Kidney (tissue), 22 donors: ENCODE measurements at places on chromosomes 7 and 10. TPM values are rescaled to one million over a fixed set of nuclear protein-coding genes. Genes with fewer than 3 reads are reported as not detected.

HOXA6 gene
- total RNA-seq = 22.0 TPM

GGCT gene
- total RNA-seq = 23.8 TPM

ZNF727 gene
- 5.3 TPM for total RNA-seq

POLR2J2 gene
- total RNA-seq = 10.5 TPM

GRCh38 chr10:30873411-30873810 lies 158.3 kb downstream of the ZNF438 start:
- DNase-seq = no peak
- H3K27me3 ChIP-seq = no peaks in the 10 kb centered on the region

DNA sequence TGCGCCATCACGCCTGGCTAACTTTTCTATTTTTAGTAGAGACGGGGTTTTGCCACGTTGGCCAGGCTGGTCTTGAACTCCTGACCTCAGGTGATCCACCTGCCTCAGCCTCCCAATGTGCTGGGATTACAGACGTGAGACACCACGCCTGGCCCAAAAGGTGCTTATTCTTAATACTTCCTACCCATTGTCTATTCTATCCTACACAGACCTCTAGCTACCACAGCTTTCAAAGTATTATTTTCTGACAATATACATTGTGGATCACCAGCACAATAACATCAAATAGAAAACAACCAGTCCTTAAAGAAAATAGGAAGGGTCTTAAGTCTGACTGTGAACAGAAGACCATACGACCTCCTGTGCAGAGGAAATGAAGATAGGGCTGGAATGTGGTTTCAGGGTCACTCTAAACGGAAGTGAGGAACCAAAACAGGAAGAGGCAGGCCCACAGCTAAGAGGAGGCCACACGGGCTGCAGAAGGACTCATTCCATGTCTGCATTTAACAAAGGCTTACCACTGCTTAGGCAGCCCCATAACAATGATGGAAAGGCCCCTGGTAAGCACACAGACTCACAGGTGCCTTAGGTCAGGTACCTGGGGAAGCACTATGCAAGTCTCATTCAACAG lies 115.2 kb downstream of the ZFAND4 start:
- H3K27ac ChIP-seq = no peak overlapping the region
- H3K4me1 ChIP-seq = no peaks in the 10 kb centered on the region
- no peak for DNase-seq
- H3K4me3 ChIP-seq = no peak overlapping the region

DNA sequence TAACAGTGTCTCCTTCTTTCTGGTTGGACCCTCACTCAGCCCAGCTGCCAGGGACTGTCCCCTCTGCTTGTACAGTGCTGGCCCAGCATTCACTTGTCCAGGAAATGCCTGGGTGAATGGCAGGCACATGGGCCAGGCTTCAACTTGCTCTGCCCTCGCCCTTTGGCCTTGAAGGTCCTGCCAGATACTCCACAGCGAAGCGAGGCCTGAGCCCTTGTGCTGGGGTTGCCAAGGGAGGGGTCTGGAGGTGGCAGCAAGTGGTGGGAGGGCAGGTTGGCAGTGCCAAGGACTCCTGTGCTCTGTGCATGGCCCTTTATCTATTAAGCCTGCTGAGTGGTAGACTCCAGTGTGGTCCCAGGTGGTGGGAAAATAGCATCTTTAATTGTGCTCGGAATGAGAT lies 75.7 kb downstream of the CDH23 start:
- no peaks in the 10 kb centered on the region for H3K36me3 ChIP-seq

VIPR2 gene
- total RNA-seq = 0.91 TPM

ASZ1 gene
- total RNA-seq = not detected

GRCh38 chr7:120462991-120463390 lies 190.0 kb downstream of the KCND2 start:
- H3K27me3 ChIP-seq = no peaks in the 10 kb centered on the region
- no peaks in the 10 kb centered on the region for H3K36me3 ChIP-seq
- H3K27ac ChIP-seq = no peak overlapping the region
- no peak for DNase-seq
- no peaks in the 10 kb centered on the region for H3K4me1 ChIP-seq
- H3K4me3 ChIP-seq = no peak overlapping the region

DNA sequence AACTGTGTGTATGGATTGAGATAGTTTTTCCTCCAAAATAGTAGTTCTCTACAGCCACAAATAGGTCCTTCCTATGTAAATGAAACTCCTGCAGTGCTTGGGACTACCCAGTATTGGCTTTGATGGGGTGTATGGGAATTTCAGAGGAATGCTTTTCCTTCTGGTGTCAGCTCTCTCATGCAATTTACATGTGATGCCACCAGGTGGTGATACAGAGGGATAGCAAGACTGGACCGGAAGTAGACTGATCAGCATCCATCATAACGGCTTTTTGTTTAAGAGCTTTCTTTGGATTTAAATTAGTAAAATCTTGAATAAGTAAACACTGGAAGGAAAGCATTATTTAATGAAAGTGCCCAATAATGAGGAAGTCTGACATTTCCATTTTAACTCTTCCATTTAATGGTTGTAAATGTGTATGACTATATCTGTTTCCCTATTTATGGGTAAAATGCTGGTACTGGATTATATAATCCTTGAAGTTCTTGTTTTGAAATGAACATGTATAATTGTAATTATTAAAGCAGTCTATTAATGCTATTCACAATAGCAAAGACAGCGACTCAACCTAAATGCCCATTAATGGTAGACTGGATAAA lies 22.7 kb downstream of the DYNC1I1 start:
- no peak overlapping the region for H3K4me3 ChIP-seq
- no peaks in the 10 kb centered on the region for H3K4me1 ChIP-seq
- DNase-seq = no peak
- H3K36me3 ChIP-seq = no peaks in the 10 kb centered on the region

GRCh38 chr7:129845972-129846327 lies 106.8 kb downstream of the UBE2H start:
- H3K4me1 ChIP-seq = peaks cover 5% of the 10 kb centered on the region
- H3K27me3 ChIP-seq = no peaks in the 10 kb centered on the region
- H3K27ac ChIP-seq = no peak overlapping the region
- H3K4me3 ChIP-seq = no peak overlapping the region

- H3K4me1 ChIP-seq = peaks cover 4% of the 10 kb centered on the region
- no peak for DNase-seq
- no peak overlapping the region for H3K4me3 ChIP-seq
- H3K27ac ChIP-seq = no peak overlapping the region
- no peaks in the 10 kb centered on the region for H3K27me3 ChIP-seq
Observed at GRCh38 chr10:78804411-78805032, 264.2 kb upstream of the ZMIZ1 start.

DNA sequence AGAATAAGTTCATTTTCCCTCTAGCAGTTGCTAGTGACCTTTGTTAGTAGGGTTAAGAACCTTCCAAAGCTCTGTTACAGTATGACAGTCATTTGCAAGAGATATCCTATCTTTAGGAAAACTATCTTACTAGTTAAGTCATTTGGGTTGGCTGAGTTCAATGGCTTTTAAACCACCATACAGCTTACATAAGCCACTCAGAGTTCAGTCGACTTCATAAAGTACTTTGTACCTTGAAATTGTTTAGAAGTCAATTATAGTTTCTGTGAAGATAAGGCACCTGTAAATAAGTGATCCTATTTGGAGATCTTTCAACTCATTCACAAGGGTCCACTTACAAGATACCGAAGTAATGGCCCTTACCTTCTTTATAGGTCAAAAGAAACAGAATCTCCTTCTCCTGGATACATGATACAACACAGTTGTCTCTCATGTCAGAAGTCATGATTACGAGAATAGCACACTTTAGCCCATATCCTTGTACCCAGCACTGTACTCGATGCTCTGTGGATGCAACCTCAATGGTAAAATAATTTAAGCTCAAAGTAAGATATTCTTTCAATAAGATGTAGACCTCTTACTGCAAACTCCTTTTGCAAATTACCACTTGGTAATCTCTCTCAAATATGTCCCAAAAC lies 11.9 kb upstream of the ABCC2 start:
- no peaks in the 10 kb centered on the region for H3K27me3 ChIP-seq
- H3K4me3 ChIP-seq = no peak overlapping the region

GRCh38 chr10:29105516-29106215 lies 183.2 kb upstream of the LYZL1 start:
- no peaks in the 10 kb centered on the region for H3K27me3 ChIP-seq
- DNase-seq = no peak
- no peak overlapping the region for H3K27ac ChIP-seq
- no peaks in the 10 kb centered on the region for H3K4me1 ChIP-seq
- H3K4me3 ChIP-seq = no peak overlapping the region

DNA sequence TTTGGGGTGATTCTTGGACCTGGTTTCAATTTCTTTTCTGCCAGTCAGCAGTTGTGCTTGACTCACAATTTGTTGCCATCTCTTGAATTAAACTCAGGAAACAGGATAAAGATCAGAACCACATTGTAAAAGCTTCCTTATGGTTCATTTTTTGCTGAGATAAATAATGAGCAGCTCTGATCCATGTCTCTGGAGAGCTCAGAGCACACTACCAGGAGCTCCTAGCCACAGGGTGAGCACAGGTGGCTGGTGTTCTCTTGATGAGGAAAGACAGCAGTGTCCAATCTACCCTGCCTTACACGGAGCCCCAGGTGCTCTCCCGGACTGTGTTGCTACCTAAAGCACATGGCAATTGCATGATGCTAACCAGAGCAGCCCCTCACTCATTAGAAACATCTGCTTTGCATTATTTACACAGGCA lies 17.2 kb upstream of the FAM170B start:
- H3K4me1 ChIP-seq = no peaks in the 10 kb centered on the region
- no peaks in the 10 kb centered on the region for H3K36me3 ChIP-seq
- H3K27me3 ChIP-seq = no peaks in the 10 kb centered on the region
- no peak overlapping the region for H3K4me3 ChIP-seq

JAKMIP3 gene
- total RNA-seq = 0.16 TPM

RNF32 gene
- 2.7 TPM for total RNA-seq

GJD4 gene
- total RNA-seq = not detected

NPC1L1 gene
- 0.88 TPM for total RNA-seq

GRCh38 chr7:28354601-28355402 lies 57.5 kb upstream of the CREB5 start:
- DNase-seq = peak; percentile 95
- H3K36me3 ChIP-seq = no peaks in the 10 kb centered on the region
- no peak overlapping the region for H3K4me3 ChIP-seq
- no peaks in the 10 kb centered on the region for H3K4me1 ChIP-seq
- no peak overlapping the region for H3K27ac ChIP-seq
- H3K27me3 ChIP-seq = no peaks in the 10 kb centered on the region

CAV1 gene
- total RNA-seq = 67.2 TPM
